Osteoblast (primary cell): ENCODE measurements at places on chromosomes 5 and 9.

DNA sequence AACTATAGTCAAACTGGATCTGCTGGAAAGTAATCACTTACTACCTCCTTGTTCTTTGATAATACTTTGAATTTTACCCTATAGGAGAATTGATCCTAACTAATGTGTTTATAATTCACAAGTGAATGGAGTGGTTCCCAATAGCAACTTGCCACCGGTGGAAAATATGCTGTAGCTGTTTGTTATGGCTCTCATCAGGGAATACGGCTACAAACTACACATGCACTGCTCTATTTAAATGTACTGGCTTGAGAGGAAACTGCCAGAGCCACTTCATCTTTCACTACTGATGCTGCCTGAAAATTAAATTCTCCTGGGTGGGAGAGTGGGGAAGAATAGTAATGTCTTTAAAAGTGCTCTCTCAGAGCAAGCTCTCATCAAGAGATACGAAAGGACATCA, 448.5 kb upstream of the GRAMD2B start:
- no peaks in the 10 kb centered on the region for H3K4me1 ChIP-seq
- no peak overlapping the region for H3K27ac ChIP-seq
- peaks cover 2% of the 10 kb centered on the region for H3K27me3 ChIP-seq

GRCh38 chr5:41414598-41414997, 95.8 kb downstream of the PLCXD3 start:
- peak overlapping the region; percentile 65 for H3K27ac ChIP-seq
- DNase-seq, result no peak
- H3K4me3 ChIP-seq, result no peak overlapping the region
- peaks cover 10% of the 10 kb centered on the region for H3K4me1 ChIP-seq

DNA sequence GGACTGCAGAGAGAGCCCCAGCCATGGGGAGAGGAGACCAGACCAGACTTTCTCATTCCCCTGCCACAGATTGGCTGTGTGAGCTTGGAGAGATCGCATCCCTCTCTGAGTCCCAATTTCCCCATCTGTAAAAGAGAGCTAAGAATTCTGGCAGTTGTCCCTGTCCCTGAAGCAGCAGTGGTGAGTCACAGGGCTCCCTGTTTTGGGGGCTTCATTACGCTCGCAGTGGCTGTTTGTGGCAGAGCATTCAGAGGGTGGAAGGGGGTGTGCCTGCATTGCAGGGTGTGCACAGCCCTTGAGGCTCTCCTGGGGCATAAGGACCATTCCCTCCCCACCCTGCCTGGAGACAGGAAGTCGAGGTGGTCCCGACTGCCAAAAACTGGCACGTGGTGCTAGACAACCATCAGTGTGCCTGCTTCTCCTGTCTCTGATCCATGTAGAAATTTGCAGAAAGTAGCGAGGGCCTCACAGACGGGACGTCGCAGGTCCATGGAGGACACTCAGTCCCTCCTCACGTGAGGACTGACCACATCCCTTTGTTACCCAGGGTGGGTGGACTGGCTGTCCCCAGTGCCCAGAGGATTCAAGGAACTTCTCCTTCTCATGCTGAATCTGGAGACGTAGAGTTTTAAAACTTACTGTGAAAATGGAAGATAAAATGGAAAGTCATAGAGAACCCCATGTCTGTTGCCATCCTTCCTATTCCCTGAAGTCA, 35.3 kb downstream of the HRH2 start:
- H3K27me3 ChIP-seq, result no peaks in the 10 kb centered on the region
- no peaks in the 10 kb centered on the region for H3K36me3 ChIP-seq
- no peaks in the 10 kb centered on the region for H3K4me1 ChIP-seq
- no peak overlapping the region for H3K27ac ChIP-seq
- DNase-seq, result no peak
- no peak overlapping the region for H3K4me3 ChIP-seq

DNA sequence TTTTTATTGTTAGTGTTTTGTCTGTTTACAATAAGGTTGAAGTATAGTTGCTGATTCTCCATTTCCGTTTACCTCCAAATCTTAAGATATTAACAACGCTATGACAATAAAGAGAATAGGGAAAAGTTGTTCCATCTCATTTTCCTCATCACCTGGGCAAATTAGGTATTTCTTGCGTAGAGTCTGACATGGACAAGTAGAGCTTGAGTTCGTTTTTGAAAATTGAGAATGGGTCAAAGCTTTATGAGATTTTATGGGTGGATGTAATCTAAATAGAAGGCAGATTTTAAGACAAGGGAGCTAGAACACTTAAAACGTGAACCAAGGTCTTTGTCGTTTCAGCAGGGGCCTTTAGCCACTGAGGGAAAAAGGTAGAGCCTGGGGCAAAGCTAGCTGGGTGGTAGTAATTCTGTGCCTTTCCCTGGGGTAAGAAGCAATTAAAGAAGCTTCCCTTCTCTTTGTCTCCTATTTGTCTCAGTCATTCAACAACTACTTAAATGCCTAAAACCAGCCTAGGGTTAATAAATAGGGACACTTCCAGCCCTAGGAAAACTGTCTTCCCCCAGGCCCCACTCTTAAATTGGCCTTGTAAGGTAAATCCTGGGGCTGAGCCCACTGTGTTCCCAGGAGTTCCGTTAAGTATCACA, 551 bp upstream of the CAAP1 start:
- no peaks in the 10 kb centered on the region for H3K36me3 ChIP-seq
- peak overlapping the region; percentile 87 for H3K27ac ChIP-seq
- H3K4me1 ChIP-seq, result peaks cover 8% of the 10 kb centered on the region
- H3K27me3 ChIP-seq, result no peaks in the 10 kb centered on the region

DNA sequence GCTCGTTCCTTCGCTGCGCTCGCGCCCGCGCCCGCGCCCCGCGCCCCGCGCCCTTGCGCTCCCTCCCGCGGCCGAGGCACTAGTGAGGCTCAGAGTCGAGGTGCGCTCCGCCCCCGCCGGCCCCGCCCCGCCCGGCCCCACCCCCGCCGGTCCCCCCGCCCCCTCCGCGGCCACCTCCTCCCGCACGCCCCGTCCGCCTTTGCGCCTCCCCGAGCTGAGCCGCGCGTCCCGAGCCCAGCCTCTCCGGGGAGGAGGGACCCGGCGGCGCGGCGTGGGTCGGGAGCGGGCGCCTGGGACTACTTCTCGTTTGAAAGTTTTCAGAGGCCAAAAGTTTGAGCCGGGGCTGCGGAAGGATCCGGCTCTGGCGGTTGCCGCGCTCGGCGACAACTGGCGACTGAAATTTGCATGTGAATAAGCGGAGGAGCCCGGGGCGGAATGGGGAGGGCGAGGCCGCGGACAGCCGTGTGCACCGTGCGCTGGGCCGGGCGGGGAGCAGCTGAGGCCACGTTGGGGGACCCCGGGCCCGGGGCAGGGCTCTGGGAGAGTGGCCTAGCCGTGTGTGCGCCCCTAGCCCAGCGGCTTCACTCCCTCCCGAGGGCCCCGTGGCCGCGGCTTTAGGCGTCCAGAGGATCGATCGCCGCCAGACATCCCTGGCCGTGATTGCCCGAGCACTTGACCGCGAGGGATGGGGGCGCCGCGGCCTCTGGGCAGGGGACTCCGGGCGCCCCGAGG, at the start of gene NOTCH1:
Gene NOTCH1, minus strand, starts transcription at position 84 of the 732 bp plus-strand sequence. CDS start 262 bp downstream, outside the sequence.
- H3K4me1 ChIP-seq, result peaks cover 21% of the 10 kb centered on the region
- H3K27me3 ChIP-seq, result no peaks in the 10 kb centered on the region
- DNase-seq, result peak; percentile 100
- peaks cover 8% of the 10 kb centered on the region for H3K36me3 ChIP-seq
- peak within 1 kb of the TSS; percentile 28 for H3K27ac ChIP-seq
- H3K4me3 ChIP-seq, result peak within 1 kb of the TSS; percentile 83

DNA sequence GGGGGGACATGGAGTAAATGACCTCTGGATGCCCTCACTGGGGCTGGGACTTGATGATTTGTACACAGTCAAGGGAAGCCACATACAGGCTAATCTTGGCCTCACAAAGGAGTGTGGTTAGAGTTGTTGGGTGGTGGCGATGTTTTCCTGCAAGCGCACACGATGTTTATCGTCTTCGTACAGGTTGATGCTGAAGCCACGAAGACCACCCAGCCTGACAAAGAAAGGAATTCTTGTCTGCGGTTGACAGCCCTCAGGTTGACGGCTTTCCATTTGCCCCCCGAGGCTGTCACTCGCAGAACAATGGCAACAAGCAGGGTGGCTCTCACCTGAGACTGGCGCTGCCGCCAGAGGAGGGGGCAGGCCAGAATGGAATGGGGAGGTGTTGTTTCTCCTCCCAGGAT, 14.1 kb upstream of the XPA start:
- no peak overlapping the region for H3K27ac ChIP-seq
- no peaks in the 10 kb centered on the region for H3K36me3 ChIP-seq
- peaks cover 22% of the 10 kb centered on the region for H3K27me3 ChIP-seq
- no peak overlapping the region for H3K4me3 ChIP-seq

- no peak overlapping the region for H3K27ac ChIP-seq
- H3K4me3 ChIP-seq, result no peak overlapping the region
- H3K36me3 ChIP-seq, result no peaks in the 10 kb centered on the region
- no peaks in the 10 kb centered on the region for H3K4me1 ChIP-seq
- DNase-seq, result no peak
These were observed 262.7 kb upstream of the KCNN2 start for GRCh38 chr5:114099161-114099560.

DNA sequence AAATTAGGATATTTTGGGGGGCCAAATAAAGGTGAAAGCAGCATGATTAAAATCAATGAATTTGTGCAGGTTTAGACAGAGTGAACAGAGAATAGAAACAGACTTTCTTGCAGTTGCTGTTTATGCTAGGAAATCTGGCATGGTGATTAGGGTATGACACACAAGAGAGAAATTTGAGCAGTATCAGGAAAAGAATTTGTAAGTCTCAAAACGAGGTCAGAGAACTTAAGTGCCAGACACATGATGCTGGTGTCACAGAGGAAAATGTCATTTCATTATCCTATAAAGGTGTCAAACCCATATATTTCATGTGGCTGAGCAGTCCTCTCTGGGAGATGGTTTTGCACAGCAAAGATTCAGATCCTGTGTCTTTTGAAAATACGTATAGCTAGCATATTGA, 15.7 kb downstream of the LVRN start:
- DNase-seq, result peak; percentile 43
- H3K4me3 ChIP-seq, result no peak overlapping the region
- H3K4me1 ChIP-seq, result peaks cover 21% of the 10 kb centered on the region
- H3K27me3 ChIP-seq, result no peaks in the 10 kb centered on the region

GRCh38 chr5:137090721-137091120, 408.4 kb downstream of the SPOCK1 start:
- H3K36me3 ChIP-seq, result no peaks in the 10 kb centered on the region
- H3K27ac ChIP-seq, result no peak overlapping the region
- H3K4me1 ChIP-seq, result peaks cover 16% of the 10 kb centered on the region
- no peak for DNase-seq

GRCh38 chr5:62139741-62140140, 166.3 kb upstream of the KIF2A start:
- DNase-seq, result no peak
- no peaks in the 10 kb centered on the region for H3K27me3 ChIP-seq
- H3K27ac ChIP-seq, result no peak overlapping the region
- H3K4me3 ChIP-seq, result no peak overlapping the region
- peaks cover 10% of the 10 kb centered on the region for H3K4me1 ChIP-seq

DNA sequence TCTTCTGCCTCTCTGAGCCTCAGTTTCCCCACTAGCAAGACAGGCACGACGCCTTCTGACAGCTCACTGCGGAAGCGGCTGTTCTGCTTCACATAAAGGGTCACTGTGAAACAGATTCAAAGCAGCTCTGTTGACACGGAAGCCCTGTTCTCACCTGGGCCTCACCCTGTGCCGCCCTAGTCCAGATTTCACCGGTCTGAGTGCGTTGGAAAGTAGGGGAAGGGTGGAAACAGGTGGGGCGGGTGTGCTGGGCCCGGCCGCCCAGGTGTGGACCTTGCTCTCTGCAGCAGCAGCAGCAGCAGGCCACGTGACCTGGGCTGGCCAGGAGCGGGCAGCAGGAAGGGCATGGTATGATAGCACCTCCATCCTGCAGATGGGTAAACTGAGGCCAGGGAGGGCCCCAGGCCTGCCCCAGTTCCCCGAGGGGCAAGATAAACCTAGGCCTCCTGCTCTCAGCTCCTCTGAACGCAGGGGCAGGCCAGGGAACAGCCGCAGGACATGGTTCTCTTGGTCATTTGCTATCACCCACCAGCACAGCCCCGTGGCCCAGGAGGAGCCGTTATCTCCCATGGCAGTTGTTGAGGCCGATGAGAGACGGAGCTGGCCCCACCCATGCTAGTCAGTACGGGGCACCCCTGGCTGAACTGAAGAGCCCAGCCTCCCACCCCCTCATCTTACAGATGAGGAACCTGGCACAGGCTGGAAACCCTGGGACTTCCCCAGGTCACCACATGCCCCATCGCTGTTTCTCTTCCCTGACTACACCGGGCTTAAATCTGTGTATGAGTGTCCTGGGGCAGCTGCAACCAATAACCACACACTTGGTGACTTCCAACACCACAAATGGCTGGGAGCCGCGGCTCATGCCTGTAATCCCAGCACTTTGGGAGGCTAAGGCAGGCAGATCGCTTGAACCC, 12.1 kb downstream of the PTGES2 start:
- peak; percentile 38 for DNase-seq
- no peaks in the 10 kb centered on the region for H3K36me3 ChIP-seq
- H3K27ac ChIP-seq, result no peak overlapping the region
- H3K4me3 ChIP-seq, result no peak overlapping the region
